ENCODE measurements at places on chromosomes 5 and 9.
A peak's percentile ranks its signal among the peaks of the same experiment; 100 is the strongest.

DNA sequence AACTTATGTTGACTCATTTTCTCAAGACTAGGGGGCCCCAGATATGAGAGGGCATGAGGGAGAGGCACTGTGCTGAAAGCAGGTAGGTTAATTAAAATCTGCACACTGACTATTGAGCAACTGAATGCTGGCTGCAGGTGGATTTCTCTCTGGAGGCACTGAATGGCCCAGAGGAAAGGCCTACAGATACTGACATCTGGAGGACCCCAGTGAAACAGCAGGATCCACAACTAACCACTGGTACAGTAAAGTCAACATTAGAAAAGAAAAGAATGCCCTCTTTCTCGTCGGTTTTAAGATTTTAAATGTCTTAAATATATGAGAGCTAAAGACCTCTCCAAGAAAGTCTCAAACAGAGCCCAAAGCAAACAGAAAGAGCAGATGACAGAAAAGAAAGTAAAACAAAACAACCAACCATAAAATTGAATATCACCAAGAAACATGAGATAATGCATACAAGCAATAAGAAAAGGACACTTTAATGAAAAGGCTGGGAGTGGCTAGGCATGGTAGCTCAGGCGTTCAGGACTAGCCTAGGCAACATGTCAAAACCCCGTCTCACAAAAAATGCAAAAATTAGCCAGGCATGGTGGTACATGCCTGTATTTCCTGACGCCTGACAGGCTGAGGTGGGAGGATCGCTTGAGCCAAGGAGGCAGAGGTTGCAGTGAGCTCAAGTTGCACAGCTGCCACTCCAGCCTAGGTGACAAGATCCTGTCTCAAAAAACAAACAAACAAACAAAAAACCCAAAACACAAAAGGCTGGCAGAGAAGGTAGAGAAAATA, 43.3 kb downstream of the PUM3 start:
- no peak for DNase-seq

DNA sequence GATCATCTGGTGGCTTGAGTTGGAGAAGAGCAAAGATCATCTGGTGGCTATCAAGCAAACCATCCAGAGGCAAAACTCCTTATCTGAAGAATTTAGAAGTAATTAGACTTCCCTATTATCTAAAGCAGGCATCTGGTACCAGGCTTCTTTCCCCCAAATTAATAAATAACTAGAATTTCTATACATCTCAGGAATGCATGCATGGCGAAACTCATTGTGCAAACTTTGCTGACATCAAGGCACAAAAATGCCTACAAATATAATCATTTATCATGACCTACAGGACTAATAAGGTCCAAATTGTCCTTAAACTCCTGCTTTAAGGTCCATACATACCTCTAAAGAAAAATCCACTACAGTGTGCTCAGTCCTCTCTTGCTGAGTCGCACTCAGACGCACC, 6.0 kb downstream of the OR13D1 start:
- DNase-seq: no peak

- no peak for DNase-seq
Measured at GRCh38 chr5:6568383-6568782, 64.5 kb downstream of the NSUN2 start.

DNA sequence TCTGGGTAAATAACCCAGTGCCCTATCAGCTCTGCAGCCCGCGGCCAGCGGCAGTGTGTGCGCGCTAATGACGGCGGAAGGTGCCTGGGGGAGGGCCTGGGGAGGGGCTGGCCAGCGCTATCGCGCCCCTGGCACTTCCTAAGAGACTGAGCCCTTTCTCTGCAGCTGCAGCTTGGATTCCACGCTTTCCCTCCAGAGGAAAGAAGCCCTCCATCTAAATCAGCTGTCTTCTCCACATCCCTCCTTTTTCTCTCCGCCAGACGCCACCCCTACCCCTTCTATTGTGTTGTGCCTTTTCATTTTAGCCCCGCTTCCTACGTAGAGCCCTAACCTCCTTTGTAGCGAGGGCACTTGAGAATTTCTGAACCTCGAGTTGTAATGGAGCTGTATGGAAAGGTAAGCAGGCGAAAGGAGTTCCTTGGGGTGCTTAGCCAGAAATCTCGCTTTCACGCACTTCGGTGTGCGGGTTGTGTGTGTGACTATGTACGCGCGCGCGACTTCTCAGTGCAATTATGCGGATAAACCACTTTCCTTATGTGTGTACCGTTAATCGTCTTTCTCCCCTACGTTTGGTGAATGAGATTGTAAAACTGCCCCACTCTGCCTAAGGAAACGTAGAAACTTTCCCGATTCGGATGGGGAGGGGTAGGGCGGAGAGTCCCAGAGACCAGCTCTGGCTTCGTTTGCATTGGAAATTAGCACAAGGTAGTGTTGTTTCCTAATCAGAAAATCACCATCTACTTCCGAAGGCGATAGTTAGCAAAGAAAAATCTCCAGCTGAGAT, 664 bp upstream of the RAB3C start:
- DNase-seq: no peak

GRCh38 chr9:98869078-98869745, 61.7 kb downstream of the GALNT12 start:
- no peak for DNase-seq

DNA sequence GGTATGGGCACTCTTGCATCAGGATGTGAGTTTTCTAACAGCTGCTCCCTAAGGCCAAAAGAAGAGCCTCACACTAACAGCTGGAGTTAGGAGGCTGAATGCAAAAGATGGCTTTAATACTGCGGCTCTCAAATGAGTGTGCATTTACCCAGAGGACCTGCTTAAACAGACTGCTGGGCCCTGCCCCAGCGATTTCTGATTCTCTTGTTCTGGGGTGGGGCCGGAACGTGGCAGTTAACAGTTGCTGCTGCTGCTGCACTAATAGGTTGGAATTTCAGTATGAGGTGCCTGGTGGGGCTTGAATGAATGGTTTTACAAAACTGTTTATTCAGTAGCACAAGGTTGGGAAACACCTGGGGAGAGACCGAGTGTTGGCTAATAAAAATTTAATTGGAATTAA, 26.1 kb downstream of the HMGCR start:
- no peak for DNase-seq

- no peak for DNase-seq
Measured at GRCh38 chr9:133496861-133497842, 18.3 kb upstream of the SLC2A6 start.

GRCh38 chr5:118249386-118249785, 739.0 kb downstream of the DTWD2 start:
- DNase-seq: no peak

GRCh38 chr5:57172466-57173318, 1.2 kb upstream of the GPBP1 start:
- no peak for DNase-seq

DNA sequence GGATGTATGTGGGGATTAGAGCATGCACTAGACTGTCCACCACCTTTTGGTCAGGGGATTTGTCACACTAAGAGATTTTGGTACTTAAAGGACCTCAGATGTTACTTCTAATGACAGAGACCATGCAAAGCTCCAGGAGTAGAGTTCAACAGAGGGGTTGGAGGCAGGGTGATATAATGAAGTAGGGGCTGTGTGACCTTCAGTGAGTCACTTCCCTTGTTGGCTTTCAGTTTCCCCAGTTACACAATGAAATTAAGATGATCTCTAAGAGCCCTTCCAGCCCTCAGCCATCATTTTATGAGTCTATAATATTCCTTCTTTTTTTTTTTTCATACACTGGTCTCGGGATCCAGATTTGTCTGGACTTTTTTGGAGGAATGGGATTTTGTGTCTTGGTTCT, 26.8 kb downstream of the GLRA1 start:
- DNase-seq: no peak

GRCh38 chr5:134503088-134503936, 22.2 kb upstream of the JADE2 start:
- peak; percentile 71 for DNase-seq

DNA sequence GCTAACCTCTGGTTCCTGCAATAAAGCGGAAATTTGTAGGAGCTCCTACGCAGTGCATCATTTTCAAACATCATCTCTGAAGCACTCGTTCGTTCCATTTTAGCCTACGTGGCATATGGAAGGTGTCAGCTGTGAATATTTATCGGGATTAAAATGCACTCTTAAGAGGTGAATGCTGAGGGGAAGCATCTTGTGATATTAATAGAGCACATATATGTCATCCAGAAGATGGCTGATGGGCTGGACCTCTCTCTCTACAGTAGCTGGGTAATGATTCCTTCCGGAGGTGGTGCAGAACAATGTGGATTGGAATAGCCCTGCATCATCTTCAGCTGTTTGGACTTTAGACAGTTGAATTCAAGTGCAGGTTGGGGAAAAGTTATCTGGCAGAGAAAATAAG, 478.7 kb downstream of the DMAC1 start:
- no peak for DNase-seq

DNA sequence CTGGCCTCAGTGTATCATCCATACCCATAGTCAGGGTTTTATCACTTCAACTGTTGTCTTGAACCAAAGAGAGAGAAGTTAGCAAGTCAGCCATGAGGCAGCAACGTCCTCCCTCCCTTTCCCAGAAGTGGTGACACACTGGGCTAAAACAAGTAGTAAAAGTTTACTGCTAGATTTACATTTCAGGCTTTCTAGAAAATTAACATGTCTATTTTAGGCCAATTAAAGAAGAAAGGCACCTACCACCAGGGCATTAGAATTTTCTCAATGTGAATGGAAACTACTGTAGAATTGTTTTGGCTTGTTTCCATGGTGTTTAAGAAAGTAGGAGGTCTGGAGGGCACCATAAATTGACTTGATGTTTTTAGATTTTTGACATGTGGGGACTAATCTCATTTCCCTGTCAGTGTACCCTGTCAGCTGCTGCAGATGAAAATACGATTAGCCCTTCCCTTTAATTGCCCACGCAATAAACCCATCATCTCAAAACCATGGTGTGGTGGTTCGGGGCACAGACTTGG, 121.8 kb upstream of the ELL2 start:
- DNase-seq: no peak

DNA sequence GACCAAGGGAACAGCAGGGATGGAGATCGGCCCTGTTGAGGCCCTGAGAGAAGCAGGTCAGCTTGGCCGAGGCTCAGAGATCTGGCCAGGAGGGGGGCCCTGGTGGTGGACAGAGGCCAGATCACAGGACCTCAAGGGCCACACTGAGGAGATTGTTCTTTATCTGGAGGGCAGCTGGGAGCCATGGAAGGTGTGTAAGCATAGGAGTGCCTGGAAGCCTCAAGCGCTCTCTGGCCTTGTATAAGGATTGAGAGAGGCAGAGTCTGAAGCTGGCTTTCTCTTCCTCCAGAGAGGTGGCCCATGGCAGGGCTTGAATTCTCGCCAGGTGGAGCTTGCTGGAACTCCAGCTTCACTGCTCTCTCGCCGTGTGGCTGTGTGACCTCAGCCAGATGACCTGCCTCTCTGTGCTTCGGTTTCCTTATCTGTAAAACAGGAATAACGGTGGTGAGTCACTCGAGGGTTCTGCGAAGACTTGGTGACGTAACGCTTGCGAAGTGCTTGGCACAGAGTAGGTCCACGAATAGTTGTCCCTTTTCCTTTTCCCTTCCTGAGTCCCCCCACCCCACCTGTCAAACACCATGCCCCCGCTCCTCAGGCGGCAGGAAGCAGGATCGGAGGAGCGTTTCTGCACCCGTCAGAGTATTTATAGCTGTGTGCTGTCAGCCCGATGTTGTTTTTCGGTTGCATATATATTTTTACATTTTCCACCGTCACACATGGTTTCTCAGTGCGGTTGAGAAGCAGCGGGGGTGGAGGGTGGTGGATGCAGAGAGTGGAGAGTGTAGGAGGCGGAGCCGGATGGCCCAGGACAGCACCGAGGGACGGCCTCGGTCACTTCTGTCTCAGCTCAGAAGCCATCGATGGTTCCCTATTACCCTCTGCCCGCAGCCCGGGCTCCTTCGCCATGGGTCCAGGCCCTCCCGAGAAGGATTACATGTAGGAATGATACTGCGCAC, 17.0 kb upstream of the CRB2 start:
- DNase-seq: no peak

DNA sequence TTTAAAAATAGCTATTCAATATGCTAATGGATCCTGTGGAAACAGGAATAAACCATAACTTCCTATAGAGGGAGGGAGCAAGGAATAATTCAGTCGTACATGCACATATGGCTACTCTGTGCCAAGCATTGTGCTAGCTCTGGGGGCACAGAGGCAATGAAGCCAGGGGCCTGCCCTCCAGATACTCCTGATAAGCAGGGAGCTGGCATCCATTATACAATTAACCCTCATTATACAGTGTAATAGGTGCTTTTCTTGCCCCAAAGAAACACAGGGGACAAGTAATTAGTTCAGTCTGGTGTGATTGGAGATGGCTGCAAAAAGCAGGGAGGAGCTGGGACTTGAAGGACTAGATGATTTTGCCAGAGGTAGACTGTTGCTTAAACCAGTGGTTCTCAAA, 200.4 kb downstream of the SREK1 start:
- no peak for DNase-seq

GRCh38 chr9:137058521-137059234, 4.8 kb upstream of the ENTPD2 start:
- DNase-seq: no peak

- no peak for DNase-seq
Measured at GRCh38 chr5:5881294-5881693, 458.8 kb downstream of the ICE1 start.

Data from brain pericyte (primary cell).